ENCODE measurements at places on chromosomes 6 and 20. TPM values are rescaled to one million over a fixed set of nuclear protein-coding genes. Genes with fewer than 3 reads are reported as not detected.
A peak's percentile ranks its signal among the peaks of the same experiment; 100 is the strongest.

Gene TRIM40
- not detected for total RNA-seq

Gene GSTA4
- total RNA-seq = 14.9 TPM

Gene GRM1
- 0.53 TPM for total RNA-seq

DNA sequence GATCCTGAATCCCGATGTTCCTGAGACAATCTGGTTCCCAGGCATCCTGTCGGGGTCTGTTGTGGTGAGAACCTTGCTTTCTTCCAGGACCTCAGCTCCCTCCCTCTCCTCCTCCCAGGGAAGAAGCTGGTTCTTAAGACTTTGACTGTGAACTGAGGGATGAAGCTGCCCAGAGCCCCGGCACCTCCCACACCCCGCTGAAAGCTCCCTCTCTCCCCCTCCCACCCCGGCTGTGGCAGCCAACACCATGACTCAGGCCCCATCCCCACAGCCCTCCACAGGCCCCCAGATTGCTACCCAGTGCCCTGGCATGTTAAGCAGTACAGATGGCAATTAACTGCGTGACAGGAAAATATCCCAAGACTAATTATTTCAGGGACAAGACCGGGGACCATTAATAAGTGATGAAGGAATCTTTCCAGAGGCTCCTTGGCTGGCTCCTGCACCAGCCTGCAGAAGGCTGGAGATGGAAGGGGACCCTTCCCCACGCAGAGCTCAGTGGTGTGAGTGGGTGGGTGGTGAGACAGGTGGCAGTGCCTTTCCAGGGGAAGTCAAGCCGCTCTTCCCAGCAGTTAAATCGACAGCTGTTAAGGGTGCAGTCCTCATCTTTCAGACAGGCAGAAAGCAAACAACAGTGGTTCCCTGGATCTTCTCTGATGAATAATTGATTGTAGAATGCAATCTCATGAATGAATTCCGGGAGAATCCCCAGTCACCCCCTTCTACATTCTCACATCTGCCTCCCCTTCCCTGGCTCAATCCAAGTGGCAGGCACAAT lies 237.9 kb downstream of the LRFN2 start:
- DNase-seq = no peak

GRCh38 chr6:45843848-45844521 lies 171.7 kb downstream of the CLIC5 start:
- peak; percentile 87 for DNase-seq

GRCh38 chr6:168377484-168377855 lies 57.9 kb upstream of the DACT2 start:
- DNase-seq = no peak

GRCh38 chr6:41798901-41799558 lies 11.5 kb downstream of the TOMM6 start:
- DNase-seq = no peak
